ENCODE measurements at places on chromosomes 5 and 9.

DNA sequence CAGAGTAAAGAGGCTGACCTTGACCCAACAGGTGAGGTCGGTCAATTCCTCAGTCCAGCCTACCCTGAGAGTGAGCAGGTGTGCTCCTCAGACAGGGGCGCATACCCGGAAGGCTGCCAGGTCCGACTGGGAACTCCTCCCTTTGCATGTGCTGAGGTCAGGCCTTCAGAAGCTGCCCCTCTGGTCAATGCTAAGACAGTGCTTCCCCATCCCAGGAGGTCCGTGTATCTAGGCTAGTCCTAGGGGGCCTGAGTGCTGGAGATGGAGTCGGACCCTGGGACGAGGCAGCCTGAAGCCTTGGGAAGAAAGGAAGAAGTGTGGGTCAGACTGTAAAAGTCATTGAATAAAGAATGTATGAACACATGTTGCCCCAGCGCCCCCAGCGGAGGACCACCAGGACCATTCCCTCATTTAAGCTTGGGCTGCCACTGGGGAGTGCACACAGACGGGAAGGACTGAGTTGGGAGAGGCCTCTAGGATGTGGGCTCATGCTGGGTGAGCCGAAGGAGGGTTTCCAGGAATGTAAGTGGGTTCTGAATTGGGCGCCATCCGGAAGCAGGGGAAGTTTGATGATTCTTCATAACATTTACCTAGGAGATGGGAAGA is 41.0 kb upstream of the GFPT2 start:
- no peak for DNase-seq

DNA sequence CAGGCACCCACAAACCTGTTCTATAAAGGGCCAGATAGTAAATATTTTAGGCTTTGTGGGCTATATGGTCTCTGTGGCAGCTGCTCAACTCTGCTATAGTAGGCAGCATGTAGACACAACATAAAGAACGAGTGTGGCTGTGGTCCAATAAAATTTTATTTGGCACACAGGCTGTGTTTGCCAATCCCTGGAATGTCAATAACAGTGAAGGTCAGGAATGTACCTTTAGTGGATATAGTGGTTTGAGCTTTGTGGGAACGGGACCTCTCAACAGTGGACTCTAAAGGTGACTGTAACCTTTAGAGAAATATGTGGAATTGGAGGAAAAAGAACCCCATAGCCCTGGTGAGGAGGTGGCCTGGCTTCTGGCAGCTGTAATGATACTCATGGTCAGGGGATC is 145.2 kb downstream of the MAST4 start:
- no peak for DNase-seq

DNA sequence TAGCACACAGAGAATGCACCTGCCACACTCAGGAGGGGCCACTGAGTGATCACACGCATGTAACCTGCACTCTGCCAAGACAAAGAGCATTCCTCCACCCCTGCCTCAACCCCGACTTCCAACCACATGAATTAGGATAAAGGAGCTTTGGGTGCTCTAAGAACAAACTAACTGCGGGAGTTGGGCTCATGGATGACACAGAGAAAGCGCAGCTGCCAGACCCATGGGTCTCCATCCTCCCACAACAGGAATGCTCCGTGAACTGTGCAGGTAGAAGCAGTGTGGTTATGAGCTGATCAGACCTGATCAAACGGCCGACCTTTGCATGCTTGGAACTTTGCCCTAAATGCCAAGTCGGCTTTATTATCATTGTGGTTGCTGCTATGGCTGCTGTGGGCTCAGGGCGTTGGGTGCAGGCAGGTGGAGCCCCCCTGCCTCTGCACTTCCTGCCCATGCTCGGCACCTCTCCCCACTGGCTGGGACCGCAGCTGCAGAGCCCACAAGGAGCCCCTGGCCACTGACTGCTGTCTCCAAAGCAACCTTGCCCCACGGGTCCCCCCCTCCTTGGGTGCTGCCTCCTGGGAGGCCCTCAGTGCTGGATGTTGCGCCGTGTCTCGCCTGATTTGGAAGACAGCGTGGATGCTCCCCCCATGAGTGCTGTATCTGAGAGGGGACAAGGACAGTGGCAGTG is 2.6 kb upstream of the SLC6A3 start:
- no peak for DNase-seq

GRCh38 chr5:97480313-97480712 is 297.3 kb upstream of the RIOK2 start:
- DNase-seq: no peak

DNA sequence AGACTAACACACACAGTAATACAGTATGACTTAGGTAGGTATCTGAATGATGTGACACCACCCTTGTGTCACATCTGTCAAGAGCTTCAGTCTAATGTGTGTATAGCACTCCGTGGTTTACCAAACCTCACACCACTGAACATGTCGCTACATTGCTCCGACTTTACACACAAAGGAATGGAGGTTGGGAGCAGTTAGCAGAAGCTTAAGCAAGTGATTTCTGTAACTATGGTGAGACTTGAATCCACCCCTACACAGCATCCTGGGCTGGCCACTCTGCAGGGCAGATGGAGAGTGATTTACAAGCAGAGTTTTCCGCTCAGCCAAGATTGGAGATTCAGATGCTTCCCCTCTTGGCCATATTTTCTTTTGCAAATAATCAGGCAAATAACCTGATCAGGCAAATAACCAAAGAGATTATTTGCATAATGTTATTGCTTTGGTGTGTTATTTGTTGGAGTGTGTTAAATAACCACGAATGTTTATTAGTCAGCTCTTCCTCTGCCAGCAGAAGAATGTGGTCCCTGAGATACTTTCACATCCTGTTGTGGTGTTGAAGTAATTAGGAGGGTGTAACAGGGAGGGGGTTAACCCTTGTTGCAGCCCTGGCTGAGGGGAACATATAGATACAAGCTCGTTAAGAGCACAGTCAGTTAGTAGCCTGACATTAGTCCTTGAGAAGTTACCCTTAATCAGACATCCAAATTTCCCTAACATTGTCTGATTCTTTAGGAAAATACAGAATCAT is 92.8 kb downstream of the SNX18 start:
- DNase-seq: no peak
